ENCODE measurements at places on chromosomes 2 and 18.

DNA sequence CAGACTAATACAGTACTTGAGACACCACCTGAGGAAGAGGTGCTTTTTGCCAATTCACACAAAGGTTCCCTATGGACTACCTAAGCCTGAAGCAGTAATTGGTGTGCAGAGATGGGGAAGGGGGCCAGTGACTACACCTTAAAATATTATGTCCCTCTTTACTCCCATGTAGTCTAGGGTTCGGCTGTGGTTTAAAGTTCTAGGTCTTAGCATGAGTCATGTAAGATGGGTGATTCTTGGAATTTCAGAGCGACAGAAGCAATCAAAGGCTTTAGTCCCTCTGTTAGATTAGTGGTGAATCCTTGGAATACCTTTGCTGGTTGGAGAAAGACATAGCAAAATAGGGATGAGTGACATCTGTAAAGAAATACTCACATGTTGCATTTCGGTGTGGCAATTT, 14.3 kb upstream of the CCDC85A start:
- DNase-seq: no peak

DNA sequence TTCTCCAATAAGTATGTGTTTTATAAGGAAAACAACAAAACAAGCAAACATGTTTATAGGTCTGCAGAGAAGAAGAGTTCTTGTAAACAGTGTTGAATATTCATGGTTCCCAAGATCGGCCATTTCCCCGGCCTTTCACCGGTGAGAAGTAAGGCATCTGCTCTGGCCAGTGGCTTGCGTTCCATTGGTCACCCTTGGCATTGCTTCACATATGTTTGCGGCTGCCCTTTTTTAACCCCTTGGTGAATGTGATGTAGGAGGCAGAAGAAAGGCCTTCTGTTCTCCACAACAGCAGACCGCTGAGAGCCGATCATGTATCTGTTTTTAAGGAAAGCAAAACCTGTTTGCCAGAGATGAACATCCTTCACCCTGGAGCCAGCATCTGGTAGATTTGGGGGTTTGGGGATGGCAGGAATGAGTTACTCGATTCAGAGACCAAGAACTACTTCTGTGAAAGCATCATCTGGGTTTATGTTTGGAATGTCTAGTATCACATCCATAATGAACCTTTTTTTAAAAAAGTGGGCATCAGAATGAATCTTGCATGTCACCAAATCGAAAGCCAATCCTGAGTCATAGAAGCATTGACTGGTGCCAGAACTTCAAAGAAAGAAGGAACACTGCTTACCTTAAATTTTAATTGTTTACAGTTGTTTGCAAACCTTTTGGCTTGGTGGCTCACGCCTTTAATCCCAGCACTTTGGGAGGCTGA, 112.3 kb downstream of the AGAP1 start:
- DNase-seq: no peak

- DNase-seq: no peak
These were observed 194.5 kb upstream of the SIX3 start for GRCh38 chr2:44746856-44747615.

DNA sequence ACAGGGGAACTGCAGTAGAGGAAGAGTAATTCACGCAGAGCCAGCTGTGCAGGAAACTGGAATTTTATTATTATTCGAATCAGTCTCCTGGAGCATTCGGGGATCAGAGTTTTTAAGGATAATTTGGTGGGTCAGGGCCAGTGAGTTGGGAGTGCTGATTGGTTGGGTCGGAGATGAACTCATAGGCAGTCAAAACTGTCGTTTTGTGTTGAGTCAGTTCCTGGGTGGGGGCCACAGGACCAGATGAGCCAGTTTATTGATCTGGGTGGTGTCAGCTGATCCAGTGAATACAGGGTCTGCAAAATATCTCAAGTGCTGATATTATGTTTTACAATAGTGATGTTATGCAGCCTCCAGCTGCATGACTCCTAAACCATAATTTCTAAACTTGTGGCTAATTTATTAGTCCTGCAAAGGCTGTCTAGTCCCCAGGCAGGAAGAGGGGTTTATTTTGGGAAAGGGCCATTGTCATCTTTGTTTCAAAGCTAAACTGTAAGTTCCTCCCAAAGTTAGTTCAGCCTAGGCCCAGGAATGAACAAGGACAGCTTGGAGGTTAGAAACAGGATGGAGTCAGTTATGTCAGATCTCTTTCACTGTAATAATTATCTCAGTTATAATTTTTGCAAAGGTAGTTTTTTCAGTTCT, 67.0 kb downstream of the ASAP2 start:
- peak; percentile 15 for DNase-seq

Measured in T1000 (cell line).